ENCODE measurements at places on chromosomes 1 and 21.

- DNase-seq: no peak
Observed at GRCh38 chr1:110502402-110503151, 16.4 kb downstream of the KCNA10 start.

DNA sequence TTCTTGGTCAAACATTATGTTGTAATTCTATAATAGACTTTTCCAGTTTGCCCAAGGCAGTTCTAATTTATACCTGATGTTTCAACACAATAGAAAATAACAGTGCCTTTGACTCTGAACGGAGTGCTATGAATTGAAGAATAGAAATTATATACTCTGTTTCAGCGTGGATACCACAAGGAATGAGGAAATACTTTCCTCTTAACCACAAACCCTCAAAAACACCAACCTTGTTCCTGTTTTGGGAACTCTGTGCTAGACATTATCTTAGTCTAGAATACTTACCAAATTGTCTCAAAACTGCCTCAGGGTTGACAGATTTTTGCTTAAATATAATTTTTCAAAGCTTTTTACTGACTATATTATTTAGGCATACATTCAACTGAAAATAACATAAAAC lies 1629.3 kb downstream of the MRPL39 start:
- no peak for DNase-seq

DNA sequence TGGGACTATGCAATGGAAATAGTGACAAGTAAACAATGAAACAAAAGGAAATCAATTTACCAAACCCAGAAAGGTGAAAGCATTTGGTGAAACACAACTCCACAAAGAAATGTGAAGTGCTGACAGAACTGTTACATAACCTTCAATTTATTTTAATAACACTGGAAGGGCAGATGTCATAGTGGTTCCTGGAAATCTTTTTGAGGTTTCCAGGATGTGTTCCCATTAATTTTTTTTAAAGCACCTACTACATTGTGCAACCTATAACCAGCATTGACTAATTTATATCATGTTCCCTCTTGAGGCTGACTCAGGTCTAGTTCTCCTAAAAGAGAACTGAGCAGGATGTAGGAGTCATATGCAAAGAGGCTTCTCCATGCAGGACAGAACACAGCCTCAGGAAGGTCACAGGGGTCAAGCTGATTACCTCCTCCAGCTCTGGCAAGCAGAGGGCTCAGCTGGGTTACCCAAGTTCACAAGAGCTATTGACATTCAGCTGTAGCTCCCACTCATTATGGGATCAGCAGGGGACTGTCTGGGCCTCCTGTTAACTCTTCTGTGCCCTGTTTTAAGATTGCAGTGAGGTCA lies 157.1 kb upstream of the NRIP1 start:
- no peak for DNase-seq

DNA sequence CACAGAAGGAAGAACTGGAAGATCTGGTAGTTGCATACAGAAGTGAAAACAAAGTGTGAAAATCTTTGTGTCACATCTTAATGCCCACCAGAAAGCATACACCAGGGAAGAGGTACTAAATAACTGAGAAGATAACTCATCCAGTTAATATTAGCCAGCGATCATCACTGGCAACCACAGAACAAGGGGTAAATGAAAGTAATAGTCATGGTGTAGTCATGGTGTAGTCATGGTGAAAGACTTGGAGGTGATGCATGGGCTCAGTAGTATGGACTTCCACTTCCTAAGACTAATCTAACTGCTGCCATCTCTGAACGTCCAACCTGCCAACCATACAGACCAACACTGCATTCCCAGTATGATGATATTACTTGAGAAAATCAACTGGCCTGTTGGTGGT lies 481.2 kb upstream of the NR5A2 start:
- no peak for DNase-seq

DNA sequence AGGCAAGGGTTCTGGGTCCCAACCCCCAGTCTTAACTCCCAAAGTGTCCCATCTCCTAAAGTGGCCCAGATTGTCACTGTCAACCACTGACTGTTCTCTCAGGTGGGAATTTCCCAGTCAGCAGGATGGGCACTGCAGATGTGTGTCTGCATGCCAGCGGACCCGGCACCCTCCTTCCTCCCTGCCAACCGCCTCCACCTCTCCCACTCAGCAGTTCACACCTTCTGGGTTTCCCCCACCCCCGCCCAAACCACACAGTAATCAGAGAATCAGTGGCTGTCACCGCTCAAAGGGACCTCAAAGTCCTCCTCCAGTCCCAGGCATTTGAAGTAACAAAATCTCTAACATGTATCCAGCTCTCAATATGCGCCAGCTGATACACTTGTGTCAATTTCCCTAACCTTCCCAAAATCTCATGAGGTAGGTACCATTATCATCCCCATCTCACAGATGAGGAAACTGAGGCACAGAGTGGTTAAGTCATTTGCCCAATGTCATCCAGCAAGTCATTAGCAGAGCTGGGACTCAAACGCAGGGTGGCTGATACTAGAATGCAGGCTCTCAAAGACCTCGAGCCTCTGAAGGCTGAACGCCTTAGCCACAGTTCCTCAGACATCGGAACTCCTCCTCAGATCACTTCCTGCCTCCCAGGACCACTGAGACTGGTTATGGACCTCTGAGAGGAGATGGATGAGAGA lies 4.8 kb downstream of the RUNX3 start:
- DNase-seq: no peak

- no peak for DNase-seq
Observed at GRCh38 chr1:171438441-171438840, 46.9 kb upstream of the PRRC2C start.

- no peak for DNase-seq
Observed at GRCh38 chr1:175744833-175745232, 1.4 kb upstream of the TNR start.

DNA sequence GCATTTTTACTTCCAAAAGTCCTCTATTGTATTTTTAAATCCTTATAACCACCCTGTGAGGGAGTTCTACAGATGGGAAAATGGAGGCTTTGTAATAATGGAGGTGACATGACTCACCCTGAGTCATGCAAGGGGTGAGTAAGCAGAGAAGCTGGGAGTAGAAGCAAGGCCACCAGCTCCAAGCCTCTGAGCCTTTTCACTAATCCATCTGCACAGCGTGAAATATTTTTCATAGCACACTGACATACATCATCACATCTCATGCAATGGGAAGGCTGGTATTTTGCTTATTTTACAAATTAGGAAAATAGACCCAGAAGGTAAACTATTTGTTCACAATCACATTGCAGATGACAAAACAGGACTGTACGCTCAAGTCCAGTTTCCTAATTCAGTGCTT lies 96.9 kb downstream of the KCNH1 start:
- no peak for DNase-seq

DNA sequence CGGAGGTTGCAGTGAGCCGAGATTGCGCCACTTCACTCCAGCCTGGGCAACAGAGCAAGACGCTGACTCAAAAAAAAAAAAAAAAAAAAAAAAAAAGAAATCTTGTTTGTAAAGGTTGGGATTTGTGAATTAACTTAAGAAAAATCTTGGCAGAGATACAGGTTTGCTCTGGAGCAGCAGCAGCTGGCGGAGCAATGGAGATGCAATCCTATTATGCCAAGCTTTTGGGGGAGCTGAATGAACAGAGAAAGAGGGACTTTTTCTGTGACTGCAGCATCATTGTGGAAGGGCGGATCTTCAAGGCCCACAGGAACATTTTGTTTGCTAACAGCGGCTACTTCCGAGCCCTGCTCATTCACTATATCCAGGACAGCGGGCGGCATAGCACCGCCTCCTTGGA lies 5.6 kb downstream of the ZBTB8B start:
- DNase-seq: no peak

- DNase-seq: no peak
Observed at GRCh38 chr1:170562646-170563338, 30.8 kb downstream of the GORAB start.

- no peak for DNase-seq
Observed at GRCh38 chr1:65230731-65231481, 78.4 kb upstream of the DNAJC6 start.

DNA sequence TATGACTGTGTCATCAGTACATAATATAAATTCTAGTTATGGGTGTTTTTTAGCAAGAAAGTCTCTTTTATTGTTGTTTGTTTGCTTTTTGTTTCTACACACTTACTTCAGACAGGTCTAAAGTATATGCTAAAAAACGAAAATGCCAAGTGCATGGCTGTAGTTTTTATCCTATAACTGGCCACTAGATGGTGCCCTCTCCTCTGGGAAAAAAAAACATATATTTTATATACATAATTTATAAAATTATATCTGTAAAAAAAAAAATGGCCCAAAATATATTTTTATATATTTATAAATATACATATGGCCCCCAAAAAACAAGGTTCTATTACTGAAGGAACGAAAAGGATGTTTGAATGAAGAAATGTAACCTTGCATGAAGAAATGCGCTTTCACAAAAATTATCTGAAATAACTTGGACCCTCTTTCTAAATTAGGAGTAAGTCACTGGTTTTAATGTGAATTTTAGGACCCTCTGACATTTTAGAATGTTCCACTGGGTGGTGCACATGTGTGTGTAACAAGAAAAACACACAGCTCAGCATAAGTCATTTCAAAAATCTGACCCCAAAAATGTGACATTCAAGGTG lies 93.5 kb downstream of the TTLL7 start:
- DNase-seq: no peak

DNA sequence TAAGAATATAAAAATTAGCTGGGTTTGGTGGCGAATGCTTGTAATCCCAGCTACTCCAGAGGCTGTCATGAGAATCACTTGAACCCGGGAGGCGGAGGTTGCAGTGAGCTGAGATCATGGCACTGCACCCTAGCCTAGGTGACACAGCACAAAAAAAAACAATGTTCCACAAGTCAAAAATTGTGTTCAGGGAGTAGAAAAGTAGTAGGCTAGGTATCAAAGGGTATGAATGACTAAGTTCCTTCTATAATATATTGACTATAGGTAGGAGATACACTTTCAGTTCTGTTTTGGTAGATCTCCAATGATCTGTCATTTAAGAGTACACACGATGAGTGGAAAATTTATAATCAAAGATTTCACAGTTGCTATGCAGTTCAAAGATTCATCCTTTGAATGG lies 16.7 kb downstream of the USP48 start:
- no peak for DNase-seq

GRCh38 chr1:70667494-70668170 lies 256.6 kb downstream of the CTH start:
- DNase-seq: no peak

DNA sequence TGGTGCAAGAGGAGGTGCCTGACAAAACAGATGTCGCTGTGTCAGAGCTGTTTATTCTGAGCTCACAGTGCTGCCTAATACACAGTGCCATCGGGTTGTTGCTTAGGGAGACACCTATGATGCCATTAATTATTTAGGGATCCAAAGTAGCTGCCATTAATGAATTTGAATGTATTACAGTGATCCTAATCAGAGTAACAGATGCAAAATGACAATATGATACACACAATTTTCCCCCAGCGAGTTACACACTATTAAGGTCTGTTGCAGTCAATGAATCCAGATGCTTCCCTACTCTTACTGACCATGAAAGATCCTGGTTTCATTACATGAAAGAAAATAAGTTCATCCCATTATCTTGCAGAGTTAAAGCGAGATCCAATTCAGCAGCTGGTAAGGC lies 91.3 kb downstream of the RWDD3 start:
- DNase-seq: no peak

DNA sequence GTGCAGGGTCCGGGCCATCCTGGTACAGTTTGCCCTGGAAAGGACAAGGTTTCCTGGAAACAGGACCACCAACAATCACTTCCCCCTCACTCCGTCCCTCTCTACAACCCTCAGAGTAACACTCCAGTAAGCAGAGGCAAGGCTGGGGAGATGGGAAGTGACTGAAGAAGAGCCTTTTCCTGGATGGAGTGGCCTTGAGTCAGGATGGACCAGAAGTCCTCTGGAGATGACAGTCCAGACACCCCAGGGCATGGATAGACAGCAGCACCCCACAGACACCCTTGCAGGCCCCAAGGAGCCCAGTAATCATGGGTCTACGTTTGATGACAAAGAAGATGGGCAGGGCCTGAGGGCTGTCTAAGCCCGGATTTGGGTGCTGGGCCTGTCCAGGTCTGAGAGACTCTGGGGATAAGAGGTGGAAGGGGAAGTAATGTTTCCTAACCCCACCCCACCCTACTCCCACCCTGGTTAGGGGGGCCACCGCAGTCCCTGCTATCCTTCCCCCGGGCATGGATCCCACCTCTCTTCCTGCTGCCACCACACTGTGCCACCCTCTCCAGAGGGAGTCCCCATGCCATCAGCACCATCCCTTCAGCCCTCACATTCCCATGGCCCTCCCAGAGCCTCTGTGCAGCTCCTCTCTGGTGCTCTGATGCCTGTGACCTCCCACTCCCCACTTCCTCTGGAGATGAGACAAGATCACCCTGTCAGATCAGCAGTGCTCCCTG lies 7.2 kb upstream of the S100A8 start:
- DNase-seq: no peak

- DNase-seq: no peak
Observed at GRCh38 chr21:21001591-21002100, 3.4 kb downstream of the NCAM2 start.

GRCh38 chr21:39131791-39132190 lies 51.5 kb downstream of the PSMG1 start:
- no peak for DNase-seq

Data from stimulated activated effector memory CD8-positive, alpha-beta T cell treated with anti-CD3 and anti-CD28 coated beads, Interleukin-12 subunit alpha, Interleukin-12 subunit beta, amount 100 ng/mL, for 72 hours (primary cell).